ENCODE measurements at places on chromosomes 1 and 21.

GRCh38 chr1:229694053-229694693 lies 68.1 kb downstream of the URB2 start:
- peak; percentile 40 for DNase-seq

DNA sequence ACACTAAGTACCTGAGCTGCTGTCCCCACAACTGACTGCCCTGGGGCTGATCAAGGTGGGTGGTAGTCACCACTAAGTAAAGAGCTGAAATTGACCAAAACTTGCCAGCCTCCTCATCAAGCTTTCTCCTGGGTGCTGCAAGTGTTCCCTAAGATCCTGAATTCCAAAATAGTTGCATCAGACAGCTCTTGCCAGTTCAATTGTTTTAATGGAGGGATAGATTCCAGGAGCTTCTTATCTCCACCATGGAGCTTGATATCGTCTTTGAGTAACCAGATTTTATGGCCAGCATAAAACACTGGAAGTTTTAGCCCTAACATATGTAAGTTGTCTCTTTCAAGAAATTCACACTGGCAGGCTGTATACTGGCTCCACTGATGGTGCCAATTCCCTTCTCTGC lies 90.3 kb downstream of the NID1 start:
- DNase-seq, result no peak

DNA sequence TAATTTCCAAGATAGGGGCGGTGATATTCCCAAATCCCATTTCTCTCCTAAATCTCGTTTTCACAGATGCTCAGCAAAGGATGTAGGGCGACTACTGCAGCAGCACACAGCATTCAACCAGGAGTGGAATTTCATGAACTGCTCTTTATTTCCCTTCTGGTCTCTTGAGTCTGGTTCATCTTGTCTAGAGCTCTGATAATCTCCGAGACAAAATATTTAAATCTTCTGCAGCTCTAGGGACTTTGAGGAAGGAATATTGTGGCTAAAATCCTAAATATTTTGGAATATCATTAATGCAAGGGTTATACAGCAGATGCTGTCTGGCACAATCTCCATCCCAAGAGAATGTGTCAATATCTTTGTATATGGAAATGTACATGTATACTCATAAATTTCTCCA lies 45.4 kb downstream of the KIF26B start:
- no peak for DNase-seq

DNA sequence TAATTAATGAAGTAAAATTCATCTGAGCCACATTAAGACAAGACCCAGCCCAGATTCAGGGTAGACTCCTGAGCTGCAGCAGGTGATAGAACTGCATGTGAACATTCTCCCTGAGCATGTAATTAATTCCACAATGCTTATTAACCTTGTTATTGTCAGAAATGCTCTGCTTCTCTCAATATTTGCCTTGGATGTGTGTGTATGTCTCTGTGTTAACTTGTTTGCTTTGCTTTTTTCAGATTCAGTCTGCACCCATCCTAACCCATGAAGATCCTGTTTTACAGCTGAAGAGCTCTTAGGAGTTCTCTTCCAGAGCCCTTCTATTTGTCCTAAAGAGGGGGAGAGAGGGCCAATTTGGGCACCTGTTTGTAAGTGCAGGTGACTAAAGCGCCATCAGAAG lies 143.2 kb upstream of the BMP8A start:
- DNase-seq, result no peak

DNA sequence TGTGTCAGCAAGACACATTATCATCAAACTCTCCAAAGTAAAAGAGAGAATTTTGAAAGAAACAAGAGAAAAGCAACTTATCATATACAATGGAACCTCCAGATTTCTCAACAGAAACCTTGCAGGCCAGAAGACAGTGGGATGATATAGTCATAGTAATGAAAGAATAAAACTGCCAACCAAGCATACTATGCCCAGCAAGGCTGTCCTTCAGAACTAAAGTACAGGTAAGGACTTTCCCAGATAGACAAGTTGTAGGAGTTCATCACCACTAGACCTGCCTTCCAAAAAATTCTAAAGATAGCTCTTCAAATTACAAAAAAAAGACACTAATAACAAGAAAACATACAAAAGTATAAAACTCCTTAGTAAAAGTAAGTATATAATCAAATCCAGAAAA lies 33.2 kb upstream of the FOXD3 start:
- no peak for DNase-seq

- no peak for DNase-seq
Measured at GRCh38 chr1:245915841-245916240, 591.2 kb downstream of the SMYD3 start.

DNA sequence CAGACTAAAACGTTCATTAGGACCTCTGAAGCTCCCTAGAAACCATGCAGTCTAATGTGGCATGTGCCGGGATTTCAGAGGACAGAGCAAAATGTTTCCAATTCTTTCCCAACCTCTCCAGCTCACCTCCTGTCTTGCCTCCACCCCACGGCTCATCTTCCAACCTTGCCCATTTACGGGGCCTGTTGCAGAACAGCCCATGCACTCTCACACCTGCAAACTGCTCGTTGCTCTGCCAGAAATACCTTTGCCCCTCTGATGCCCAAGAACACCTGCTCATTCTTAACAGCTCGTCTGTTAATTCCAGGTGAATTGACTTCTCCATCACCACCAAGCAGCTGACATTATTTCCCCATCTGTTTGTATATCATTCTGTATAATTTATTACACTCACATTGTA lies 53.9 kb upstream of the LBR start:
- no peak for DNase-seq

DNA sequence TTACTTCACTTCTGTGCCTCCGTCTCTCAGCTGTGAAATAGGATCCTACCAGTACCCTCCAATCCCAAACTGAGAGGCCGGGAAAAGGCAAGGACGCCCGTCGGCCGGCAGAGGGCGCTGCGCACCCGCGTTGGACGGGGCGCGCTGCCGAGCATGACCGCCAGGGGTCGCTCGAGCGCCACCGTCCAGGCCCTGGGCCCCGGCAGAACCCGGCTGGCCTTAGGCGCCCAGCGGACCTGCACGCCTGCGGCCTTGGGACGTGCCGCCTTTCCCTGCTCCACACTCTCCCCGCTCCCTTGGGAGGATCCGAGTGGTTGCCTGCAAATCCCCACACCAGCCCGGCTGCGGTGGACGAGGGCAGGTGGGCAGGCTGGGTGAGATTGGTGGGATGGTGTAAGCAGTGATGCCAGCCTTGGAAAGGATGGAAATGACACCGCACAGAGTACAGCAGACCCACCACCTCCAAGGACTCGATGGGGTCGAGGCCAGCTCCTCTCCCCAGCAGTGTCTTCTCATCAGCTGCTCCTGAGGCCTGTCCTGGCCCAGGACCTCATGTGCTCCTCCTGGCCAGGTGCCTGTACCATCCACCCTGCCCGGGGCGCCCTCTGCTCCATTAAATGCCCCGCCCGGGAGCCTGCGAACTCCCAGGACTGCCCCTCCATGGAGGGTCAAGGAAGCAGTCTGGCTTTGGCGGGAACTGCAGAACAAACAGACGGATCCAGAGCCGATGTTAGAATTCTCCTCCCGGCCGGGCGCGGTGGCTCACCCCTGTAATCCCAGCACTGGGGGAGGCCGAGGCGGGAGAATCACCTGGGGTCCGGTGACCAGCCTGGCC lies 47.4 kb upstream of the LBR start:
- DNase-seq, result peak; percentile 45

- DNase-seq, result no peak
Measured at GRCh38 chr1:32896451-32896850, 4.7 kb downstream of the TMEM54 start.

DNA sequence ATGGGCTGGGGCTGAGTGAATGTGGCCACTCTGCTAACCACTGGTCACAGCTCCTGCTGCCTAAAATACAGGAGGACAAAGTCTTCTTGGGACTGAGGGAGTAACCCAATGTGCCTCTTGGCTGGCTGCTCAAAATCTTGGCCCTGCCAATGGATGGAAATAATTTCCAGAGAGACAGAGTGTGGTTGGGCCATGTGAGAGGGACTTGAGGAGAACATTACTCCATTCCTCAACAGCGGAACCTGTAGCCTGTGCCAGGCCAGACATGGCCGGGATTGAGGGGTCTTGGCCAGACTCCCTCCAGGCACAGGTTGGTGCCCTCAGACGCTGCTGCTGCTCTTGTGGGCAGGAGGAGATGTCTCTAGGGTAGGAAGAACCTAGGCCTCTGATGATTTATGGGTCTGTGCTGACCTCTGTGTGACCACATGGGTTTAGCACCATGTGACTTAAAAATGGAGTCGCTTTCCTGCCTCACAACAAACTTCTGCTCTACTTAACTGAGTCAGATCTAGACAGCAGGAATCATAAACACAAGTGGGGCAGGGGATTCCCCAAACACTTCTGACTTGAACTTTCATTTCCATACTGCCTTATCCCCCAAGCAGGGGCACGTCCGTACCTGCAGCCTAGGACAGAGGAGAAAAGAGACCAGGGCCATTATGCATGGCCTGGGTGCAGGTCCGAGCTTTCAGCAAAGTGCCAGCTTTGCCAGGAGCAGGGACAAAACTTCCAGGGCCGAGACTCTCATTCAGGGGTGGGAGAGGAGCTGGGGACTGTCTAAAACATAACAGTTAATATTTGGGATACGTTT lies 79.2 kb downstream of the CD34 start:
- no peak for DNase-seq

GRCh38 chr1:63731117-63732043 lies 42.4 kb upstream of the ROR1 start:
- no peak for DNase-seq

DNA sequence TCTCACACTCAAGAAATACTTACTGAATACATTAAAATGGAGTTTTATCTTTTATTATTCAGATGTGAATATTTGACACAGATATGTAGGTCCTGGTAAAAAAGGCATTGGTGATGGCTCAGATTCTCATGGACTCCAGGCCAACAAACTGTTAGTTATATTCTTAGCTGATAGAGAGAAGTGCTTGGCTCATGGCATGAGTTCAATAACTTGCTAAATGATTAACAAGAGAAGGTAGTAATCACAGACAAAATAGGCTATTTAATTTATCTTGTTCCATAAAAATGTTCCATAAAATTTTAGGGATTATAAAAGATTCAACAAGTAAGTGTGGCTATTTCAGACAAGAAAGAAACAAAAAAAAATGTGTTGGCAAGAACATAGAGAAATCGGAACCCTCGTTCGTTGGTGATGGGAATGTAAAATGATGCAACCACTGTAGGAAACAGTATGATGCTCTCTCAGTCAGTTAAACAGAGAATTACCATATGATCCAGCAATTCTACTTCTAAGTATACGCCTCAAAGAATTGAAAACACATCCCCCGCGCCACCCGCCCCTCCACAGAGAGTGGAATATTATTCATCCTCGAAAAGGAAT lies 737.8 kb upstream of the ADAMTS5 start:
- DNase-seq, result no peak
